Activated CD4-positive, alpha-beta T cell treated with anti-CD3 and anti-CD28 coated beads, Interleukin-2, amount 10 ng/mL, durations not matched to agents 7 days and 5 days (primary cell): ENCODE measurements at places on chromosomes 5 and 9.
A peak's percentile ranks its signal among the peaks of the same experiment; 100 is the strongest.

DNA sequence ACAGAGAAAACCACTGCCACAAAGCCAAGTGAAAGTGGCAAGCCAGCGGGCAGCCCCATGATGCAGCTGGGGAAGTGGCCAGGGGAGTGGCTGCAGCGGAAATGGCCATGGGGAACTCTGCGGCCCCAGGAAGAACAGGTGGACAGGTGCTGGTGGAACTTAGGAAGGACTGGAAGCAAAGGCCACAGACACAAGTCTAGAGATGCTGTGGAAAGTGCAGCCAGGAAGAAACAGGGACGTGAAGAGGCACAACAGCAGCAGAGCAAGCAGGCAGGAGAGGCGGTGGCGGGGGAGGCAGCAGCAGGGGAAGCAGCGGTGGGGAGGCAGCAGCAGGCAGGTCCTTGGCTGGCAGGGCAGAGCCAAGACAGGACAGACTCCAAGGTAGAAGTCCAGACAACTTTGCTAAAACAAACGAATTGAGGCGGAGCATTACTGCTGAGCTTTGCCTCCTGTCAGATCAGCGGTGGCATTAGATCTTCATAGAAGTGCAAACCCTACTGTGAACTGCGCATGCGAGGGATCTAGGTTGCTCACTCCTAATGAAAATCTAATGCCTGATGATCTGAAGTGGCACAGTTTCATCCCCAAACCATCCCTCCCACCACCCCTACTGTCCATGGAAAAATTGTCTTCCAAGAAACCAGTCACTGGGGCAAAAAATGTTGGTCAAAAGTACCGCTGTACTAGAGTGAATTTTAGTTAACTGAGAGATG is 11.8 kb downstream of the SURF6 start:
- DNase-seq: peak; percentile 4

- DNase-seq: no peak
Measured at GRCh38 chr9:133935328-133936005, 56.7 kb downstream of the VAV2 start.

DNA sequence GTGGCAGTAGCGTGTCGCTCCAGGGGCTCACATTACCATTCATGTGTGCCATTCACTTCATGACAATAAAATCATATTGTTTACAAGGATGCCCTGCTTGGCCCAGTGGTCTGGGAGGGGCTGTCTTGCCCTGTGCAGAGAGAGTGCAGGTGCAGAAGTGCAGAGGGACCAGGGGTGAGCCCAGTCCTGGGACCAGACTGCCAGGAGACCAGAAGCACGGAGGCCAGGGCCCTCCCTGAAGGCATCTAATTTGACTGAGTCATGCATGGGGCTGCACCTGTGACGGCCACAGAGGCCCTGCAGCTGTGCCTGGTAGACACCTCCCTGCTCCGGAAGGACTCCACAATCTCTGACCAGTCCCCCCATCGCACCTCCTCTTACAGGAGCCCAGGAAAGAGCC is 164.4 kb upstream of the FOXD4L5 start:
- no peak for DNase-seq

DNA sequence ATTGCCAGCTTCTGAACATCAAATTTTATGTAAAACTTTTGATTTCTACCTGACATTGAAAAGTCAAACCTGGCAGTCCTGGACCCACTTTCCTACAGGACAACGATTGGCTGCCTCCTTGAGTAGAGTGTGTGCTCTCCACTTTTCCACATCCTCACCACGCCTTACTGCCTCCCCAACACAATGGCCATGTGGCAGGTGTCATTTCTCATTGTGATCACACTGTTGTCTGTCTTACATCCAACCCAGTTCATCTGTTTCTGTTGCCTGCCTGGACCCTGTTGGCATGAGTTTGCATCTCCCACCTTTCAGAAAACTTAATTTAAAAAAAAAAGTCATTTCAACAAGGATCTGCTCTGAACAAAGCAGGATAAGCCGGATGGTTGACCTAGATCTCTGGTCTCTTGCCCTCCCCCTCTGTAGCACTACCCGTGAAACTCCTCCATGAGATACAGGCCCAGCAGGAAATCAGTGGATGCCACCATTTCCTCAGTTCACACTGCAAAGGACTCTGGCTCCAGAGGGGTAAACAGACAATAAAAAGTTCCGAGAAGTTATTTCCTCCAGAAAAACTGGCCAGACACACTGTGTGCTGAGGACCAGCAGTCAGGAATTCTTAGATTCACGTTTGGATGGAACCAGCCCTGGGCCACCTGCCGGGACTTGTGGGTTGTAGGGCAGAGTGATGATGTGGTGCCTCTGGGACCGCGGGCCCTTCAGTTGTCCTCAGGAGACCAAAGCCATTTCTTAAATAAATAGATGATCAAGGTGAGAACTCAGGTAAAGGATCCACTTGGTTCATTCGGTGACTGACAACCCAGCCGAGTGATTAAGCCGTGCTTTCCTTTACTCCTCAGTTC is 48.6 kb downstream of the AMBP start:
- no peak for DNase-seq

GRCh38 chr5:141636106-141636412 is 590 bp downstream of the HDAC3 start:
- no peak for DNase-seq
